ENCODE measurements at places on chromosomes 5 and 9. TPM values are rescaled to one million over a fixed set of nuclear protein-coding genes. Genes with fewer than 3 reads are reported as not detected.

IL4 gene
- not detected for total RNA-seq

HACD4 gene
- total RNA-seq = 0.80 TPM

USP20 gene
- total RNA-seq = 5.9 TPM

NMUR2 gene
- total RNA-seq = not detected

OMD gene
- not detected for total RNA-seq

KIF4B gene
- total RNA-seq = not detected

CARD9 gene
- 1.2 TPM for total RNA-seq

AIF1L gene
- 1.3 TPM for total RNA-seq

PCDHGB1 gene
- total RNA-seq = 2.1 TPM

MYMK gene
- not detected for total RNA-seq

PCDHB7 gene
- total RNA-seq = not detected

CAMK2A gene
- total RNA-seq = 0.87 TPM

CBY3 gene
- total RNA-seq = not detected

TMEM203 gene
- 32.9 TPM for total RNA-seq

PCDHGB7 gene
- 0.07 TPM for total RNA-seq
